ENCODE measurements at places on chromosomes 16 and 17.

DNA sequence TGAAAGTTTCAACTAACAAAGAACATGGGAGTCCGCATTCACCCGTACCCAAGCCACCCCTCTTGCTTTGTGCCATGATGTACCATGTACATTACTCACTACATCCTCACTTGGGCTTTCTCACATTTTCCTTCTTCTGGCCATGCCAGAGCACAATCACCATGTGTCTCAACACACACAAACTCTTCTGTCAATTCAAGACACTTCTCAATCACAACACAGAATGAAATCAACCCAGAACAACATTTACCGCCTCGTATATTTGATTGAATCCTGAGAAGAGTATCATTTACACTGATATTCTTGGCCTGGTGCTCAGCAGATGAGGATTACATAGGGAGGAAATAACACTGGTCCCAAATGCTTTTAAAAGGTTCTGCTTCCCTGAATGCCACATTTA is 4.5 kb downstream of the ADAMTS18 start:
- no peak for DNase-seq

GRCh38 chr16:69049146-69049545 is 56.3 kb upstream of the HAS3 start:
- DNase-seq: no peak

DNA sequence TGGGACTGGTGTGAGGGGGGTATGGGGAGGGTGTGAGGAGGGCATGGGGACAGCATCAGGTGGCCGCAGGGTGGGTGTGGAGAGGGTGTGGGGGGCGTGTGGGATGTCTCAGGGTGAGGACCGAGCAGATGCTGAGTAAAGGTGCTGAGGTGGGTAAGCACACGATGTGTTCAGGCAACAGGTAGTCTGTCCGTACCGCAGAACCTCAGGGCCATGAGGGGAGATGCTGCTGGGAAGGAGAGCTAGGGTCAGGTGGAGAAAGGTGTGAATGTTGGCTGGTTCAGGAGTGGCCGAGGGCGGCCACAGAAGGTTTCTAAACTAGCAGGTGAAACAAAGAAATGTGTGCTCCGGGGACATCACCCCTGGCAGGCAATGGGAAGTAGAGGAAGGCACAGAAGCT is 80.0 kb upstream of the CDH5 start:
- no peak for DNase-seq

DNA sequence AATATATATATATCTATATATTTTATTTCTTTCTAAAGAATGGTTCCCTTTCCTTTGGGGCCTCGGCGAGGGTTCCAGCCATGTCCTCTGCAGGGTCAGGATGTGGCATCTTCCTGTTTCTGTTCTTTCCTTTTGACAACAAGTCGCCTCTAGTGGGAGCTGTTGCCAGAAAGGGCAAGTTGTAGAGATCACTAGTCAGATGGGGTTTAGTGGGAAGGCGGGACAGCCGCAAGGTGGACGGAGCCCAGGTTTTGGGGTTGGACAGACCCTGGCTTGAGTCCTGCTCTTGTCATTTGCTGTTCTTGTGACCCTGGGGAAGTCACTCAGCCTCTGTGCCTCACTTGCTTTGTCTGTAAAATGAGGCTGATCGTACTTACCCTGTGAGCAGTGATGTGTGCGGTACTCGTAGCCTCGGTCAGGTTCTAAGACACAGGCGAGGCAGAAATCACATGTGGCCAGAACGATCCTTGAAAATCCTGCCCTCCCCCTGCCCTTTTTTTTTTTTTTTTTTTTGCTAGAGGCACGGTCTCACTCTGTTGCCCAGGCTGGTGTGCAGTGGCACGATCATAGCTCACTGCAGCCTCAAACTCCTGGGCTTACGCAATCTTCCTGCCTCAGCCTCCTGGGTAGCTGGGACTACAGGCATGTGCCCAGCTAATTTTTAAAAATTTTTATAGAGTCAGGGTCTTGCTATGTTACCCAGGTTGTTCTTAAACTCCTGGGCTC is 80.1 kb downstream of the ABCC6 start:
- peak; percentile 60 for DNase-seq

GRCh38 chr17:33016920-33017319 is 25.3 kb downstream of the SPACA3 start:
- no peak for DNase-seq

DNA sequence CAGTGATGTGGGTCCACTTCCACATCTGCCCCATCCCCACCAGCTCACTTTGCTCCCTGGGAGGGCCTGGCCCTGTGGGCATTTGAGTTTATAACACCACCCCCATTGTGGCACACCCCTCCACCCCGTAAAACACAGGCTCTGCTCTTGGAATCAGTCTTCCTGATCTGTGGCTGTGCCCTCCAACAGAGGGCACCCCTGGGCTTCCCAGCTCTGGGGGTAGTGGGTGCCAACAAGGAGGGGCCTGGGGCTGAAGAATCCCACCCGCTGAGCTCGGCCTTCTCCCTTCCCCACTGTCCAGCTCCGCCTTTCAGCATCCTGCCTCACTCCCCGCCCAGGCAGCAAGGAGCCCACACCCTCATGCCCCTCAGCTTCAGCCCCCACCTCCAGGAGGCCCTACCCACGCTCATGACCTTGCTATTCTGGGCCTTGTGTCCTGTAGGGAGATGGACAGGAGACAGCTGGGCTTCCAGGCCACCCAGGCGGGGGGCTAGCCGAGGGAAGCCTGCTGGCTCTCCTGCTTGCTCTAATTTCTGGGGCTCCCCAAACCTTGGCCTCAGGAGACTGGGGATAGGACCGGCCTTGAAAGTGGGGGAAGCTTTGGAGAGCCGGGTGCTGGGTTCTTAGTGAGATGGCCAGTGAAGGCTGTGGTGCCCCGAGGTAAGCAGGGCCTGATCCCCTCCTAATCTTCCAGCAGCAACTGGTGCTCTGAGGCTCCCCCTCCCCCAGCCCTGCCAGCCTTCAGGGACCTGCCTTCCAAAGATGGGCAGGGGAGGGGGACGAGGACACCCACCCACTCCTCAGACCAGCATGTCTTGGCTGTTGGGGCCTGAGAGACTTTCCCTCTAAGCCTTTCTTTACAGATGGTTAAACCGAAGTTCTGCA is 2.9 kb upstream of the ATP2A1 start:
- DNase-seq: no peak

DNA sequence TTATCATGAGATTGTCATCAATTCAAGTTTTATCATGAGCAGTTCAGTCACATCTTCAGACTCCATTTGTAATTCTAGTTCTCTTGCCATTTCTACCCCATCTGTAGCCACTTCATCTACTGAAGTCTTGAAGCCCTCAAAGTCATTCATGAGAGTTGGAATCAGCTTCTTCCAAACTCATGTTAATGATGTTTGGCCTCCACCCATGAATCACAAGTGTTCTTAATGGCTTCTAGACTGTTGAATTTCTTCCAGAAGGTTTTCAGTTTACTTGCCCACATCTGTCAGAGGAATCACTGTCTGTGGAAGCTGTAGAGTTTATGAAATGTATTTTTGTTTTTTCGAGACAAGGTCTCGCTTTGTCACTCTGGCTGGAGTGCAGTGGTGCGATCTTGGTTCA is 16.0 kb downstream of the NSRP1 start:
- DNase-seq: no peak

DNA sequence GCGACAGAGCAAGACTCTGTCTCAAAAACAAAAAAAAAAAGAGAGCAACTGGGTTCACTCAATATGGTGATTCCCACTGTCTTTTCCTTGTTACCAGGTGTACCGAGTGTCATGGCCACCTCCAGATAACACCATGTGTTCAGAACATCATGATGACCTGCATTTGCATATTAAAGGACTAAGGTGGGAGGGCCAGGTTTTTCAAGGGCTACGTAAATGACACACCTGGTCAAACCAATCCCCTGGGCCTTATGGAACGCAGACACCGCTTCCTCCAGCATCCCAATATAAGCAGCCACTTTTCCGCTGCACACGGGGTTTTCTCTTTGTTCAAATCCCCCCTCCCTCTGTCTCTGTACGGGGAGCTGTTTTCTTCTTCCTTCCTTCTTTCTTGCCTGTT is 29.3 kb downstream of the WSCD1 start:
- DNase-seq: no peak

- no peak for DNase-seq
Measured at GRCh38 chr17:49229805-49230600, 584 bp downstream of the PHOSPHO1 start.

Data from germinal center (tissue), 1 donor.